ENCODE measurements at places on chromosomes 16 and 17.

- no peak for DNase-seq
Measured at GRCh38 chr17:9953492-9953891, 48.4 kb upstream of the RCVRN start.

DNA sequence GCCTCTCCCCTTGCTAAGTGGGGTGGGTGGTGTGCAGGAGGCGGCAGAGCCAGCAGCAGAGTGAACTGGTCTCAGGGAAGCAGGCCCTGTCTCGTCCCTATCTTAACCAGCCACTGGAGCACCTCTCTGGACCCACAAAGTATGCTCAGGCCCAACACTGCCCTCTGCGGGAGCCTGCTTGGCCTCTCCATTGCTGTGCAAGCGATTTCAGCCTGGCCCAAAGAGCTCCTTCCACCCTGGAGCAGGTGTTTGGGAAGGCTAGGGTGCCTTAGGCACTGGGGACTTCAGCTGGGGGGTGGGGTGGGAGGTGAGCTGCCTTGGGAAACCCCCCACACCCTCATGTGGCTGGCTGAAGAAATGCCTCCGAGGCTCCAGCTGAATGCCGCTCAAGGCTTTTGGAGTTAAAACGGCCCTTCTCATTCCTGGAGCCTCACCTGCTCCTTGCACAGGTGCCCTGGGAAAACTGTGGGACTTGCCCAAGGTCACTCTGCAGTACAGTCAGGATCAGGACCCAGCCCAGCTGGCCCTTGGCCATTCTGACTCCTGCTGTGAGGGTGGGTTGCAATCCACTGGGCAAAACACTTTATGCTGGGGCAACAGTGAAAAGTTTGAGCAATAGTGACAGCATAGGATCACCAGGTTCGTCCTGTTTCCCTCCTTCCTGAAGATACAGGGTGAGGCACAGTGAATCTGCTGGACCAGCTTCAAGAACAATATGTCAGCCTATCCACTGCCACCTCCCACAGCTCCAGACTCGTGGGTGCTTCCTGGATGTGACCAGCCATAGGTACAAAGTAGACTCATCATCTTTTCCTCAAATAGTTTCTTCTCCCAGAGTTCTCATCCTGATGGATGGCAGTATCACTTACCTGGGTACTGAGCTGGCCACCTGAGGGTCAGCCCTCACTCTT lies 5.9 kb upstream of the UBE2O start:
- DNase-seq: no peak

DNA sequence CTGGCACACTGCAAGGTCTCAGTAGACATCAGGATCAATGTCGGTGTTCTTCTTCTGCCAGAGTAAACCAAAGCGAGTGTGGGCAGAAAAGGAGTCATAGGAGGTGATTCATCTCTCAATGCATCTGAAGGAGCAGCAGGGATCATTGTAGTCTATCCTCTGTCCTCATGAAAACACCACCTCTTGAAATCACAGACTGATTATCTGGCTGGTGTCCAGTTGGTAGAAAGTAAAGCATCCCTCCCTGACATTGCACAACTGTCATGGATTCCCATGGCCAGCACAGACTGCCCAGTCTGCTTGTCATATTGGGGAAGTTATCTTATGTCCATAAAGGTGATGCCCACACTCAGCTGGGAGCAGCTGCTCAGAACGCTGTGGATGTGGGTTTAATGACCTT lies 74.1 kb downstream of the ABCC12 start:
- no peak for DNase-seq

GRCh38 chr16:59044616-59045015 lies 310.5 kb upstream of the GOT2 start:
- DNase-seq: no peak

DNA sequence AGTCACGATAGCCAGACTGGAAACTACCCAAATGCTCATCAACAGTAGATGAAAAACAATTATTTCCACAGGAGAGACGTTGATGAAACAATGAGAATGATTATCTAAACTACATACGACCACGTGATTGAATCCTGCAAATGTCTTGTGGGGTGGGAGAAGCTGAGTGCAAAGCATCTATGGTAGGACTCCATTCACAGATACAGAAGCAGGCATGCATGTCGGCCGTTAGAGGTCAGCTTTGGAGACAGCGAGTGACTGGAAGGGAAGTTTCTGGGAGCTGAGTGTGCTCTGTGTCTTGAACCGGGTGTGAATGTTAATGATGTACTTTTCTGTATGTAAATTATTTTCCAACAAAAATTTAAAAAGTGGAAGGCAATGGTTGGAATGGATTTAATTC lies 71.5 kb upstream of the DNAJA2 start:
- DNase-seq: no peak

GRCh38 chr16:24819462-24820040 lies 26.2 kb upstream of the SLC5A11 start:
- DNase-seq: no peak

- DNase-seq: no peak
Measured at GRCh38 chr17:35147375-35147905, at the start of gene UNC45B. Gene UNC45B, plus strand, starts transcription at chr17:35147817. Its CDS starts 447 bp downstream, at chr17:35148264.

Data from activated CD4-positive, alpha-beta T cell treated with anti-CD3 and anti-CD28 coated beads, Interleukin-2, amount 10 ng/mL, durations not matched to agents 7 days and 5 days (primary cell).